Brain (organoid and tissue), 16 donors: ENCODE measurements at places on chromosomes 4 and X. TPM values are rescaled to one million over a fixed set of nuclear protein-coding genes. Genes with fewer than 3 reads are reported as not detected.

TKTL2 gene
- polyA plus RNA-seq: not detected

ATP8A1 gene
- polyA plus RNA-seq: 13.6 TPM

MAGEA2B gene
- polyA plus RNA-seq: 2.6 TPM

SPP1 gene
- polyA plus RNA-seq: 368 TPM

LIN54 gene
- polyA plus RNA-seq: 3.4 TPM

DCX gene
- polyA plus RNA-seq: 19.2 TPM

GRCh38 chr4:121072224-121073003, at the start of gene NDNF:
TSS of gene NDNF (minus strand) at chr4:121072535. CDS start at chr4:121045837, 26,698 bp downstream.
- DNase-seq: peak; percentile 78

DNA sequence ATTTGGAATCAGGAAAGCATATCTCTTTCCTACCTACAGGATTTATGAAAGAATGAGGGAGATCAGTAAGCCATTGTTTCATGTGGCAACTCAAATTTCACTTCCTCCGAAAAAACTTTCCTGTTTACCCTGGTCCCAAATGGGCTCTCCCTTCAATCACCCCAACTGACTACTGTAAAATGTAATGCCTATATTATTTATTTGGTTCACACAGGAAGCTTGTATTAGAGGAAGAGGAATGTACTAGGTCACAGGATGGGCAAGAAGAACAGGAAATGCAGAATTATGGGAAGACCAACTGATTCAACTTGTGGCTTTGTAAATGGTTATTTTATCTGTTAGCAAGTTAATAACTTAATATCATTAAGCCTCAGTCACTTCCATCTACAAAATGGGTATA, 23.1 kb downstream of the COL4A6 start:
- DNase-seq: no peak

DNA sequence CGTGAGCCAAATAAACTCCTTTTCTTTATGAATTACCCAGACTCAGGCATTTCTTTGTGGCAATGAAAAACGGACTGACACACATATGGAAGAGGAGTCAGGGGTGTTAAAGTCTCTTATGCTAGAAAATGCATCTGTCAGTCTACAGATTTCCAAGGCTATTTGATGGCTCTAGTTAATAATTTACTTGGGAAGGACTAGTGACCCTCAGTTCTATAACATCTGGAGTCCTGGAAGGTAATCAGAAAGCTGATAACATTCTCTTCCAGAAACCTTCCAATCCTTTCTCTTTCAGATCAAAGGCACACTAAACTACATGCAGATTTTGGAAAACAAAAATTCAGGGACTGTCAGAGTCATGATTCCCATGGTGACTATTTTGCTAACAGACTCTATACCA, 142.0 kb upstream of the TEX13D start:
- DNase-seq: no peak

GRCh38 chr4:133869486-133869885, 332.1 kb downstream of the PABPC4L start:
- DNase-seq: no peak

DNA sequence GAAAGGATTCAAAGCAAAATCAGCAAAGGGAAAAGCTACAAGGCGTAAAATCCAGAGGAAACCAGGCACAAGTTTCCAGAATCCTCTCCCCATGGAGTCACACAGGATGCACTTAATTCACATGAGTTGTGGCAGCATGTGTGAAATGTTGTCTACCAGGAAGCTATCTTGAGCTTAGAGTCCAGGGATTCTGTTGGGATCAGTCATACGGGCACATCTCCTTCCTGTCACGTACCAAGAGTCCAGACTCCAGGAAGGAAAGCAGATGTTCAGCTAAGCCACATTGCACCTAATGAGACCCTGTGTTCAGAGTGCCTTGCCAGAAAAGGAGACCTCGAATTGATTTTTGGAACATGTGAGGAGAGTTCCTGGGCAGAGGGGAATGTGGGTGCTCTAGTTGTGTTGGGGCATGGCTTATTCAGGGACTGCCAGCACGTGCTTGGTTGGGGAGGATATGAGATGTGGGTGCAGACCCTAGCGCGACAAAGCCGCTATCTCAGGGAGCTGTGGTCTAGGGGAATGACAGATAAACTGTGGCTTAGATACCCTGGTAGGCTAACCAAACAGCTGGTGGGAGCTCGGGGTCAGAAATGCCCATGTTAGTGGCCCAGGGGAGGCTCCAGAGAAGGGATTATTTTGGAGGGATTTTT, 70.0 kb downstream of the EVC start:
- DNase-seq: no peak

DNA sequence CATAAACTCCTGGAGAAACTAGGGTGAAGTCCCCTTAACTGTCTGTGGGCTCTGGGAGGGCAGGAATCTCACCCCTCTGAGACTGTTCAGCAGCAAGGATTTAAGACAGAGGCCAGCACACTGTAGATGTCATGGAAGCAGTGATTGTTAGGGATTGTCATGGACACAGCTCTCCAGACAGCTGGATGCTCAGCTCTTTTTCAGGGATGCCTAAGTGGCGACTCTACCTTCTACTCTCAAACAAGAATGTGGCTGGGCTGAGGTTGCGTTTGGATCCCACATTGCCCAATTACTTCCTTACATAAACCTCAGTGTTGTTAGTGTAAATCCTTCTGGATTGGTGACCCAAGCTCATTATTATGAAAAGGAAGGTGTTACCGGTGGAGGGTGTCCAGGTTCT, 291.9 kb upstream of the VCX3A start:
- no peak for DNase-seq

GRCh38 chr4:26496207-26496783, 6.0 kb upstream of the CCKAR start:
- DNase-seq: no peak

DNA sequence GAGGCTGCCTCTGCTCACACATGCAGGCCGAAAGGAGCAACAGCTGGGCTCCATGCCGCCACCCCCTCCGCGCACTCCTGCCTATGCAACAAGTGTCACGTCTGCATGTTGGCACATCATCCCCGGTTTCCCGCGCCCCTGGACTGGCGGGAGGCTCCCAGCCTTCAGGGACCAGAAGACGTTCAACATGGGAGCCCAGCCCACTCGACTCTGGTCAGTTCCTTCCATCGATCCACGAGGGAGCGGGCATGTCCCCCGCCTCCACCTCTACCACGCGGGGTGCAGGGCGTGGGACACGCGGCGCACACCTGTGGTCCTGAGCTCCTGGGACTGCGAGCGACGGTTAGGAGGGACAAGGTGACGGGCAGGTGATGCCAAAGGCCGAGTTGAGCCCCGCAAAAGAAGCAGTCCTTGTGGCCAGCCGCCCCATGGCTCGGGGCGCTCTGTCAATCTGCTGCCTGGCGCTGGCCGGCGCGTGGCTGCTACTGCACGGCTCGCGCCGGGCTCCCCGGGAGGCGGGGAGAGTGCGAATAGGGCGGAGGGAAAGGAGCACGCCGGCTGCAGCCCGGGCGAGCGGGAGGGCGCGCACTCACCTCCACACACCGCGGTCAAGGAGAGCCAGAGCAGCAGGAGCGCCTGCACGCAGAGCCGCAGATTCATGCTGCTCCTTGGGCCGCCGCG, 645 bp downstream of the APLN start:
- no peak for DNase-seq

- DNase-seq: no peak
These were observed 171.1 kb upstream of the ANKRD50 start for GRCh38 chr4:124883632-124884031.

- no peak for DNase-seq
These were observed 7.8 kb downstream of the PAPSS1 start for GRCh38 chr4:107712236-107712635.

DNA sequence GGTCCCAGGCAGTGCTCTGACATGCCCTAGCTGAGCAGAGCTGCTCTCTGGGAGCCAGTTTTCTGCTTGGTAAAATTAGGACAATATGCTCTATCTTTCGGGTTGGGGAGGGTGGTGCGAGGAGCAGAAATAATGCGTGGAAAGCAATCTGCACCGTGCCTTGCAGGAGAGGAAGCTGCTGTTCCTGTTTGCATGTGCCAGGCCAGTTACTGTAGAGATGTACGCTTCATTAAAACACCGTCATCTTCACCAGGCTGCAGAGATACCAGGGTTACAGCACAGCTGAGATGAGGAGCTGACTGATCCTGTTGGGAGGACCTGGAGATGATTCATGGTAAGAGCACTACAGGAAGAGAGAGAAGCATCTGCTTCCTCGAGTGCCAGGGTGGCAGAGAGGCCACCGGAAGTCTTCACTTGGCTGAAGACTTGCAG, 29.5 kb upstream of the IRF2 start:
- DNase-seq: peak; percentile 41

- no peak for DNase-seq
These were observed 171.4 kb downstream of the PPP1R2C start for GRCh38 chrX:42606591-42606990.

DNA sequence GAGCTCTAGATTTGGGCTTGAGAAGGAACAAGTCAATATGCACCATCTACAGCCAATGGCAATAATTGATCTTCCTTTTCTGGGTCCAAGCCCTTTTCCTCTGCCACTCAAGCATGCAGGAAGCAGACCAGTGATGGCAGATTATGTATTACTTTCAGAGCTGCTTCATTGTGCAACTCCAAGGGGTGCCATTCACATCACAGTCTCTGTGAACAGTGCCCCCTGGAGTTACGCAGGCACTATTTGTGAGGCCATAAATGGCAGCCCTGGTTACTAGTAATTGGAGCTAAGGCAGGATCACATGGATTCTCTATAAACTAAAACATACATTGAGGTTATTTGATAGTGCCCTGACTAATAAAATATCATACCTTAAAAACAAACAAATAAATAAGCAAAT, 313.4 kb upstream of the SLC7A11 start:
- DNase-seq: peak; percentile 5

DNA sequence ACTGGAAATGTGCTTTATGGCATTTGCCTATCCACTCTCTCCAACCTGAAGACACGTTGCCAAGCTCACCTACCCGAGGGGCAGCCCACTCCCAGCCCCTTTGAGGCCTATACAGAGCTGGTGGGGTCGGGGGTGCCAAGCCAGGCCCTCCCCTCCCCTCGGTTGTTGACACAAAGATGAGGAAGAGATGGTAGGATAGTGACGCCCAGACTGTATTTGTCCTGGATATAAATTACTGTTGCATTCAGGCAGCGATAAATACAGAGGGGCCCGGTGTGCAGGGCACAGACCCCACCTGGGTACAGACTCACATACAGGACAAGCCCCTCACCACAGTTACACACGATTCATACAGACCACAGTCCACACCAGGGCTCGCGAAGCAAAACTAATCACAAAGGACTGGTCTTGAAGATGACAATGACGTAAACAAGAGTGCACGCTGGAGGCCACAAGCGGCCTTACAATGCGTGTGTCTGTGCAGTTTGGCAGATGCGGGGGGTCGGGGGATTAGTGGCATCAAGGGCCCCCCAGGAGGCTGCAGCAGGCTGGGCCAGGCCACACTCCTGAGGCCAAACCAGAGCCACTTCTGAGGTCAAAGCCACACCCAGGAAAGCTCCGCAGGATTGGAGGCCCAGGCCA, 14.6 kb downstream of the DGKQ start:
- DNase-seq: no peak

- no peak for DNase-seq
These were observed 213.2 kb upstream of the UGT8 start for GRCh38 chr4:114385195-114385985.

DNA sequence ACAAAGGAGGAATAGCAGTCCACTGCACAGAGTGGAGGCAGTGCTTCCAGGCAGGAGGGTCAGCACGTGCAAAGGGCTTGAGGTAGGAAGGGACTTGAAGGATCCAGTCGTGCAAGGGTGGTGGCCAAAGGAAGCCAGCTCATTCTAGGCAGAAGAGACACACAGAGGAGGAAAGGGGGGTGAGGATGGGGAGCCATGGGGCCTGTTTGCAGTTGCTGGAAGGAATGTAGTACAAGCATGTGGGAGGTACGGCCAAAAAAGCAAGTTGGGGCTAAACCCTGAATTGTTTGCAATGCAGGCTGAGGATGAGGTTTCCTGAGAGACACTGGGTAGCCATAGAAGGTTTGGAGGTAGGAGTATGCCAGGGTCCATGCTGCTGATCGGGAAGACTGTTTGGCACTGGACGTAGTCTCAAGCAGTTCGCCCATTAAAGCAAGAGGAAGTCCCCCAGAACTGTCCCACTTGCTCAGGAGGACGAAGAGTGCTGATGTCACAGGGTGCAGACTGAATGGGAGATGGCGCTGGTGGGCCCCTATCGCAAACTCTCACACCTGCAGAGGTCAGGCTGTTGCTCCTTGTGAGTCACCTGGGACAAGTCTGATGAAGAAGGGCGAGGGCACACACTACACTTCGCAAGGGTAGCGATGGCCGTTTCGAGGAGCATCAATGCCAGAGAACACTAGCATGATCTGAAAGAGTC, 9.1 kb upstream of the MAN2B2 start:
- no peak for DNase-seq

GRCh38 chr4:143538979-143539669, 25.6 kb downstream of the SMARCA5 start:
- DNase-seq: no peak

GRCh38 chr4:5009796-5010195, 9.5 kb downstream of the CYTL1 start:
- no peak for DNase-seq

- DNase-seq: no peak
These were observed 55.1 kb downstream of the NAF1 start for GRCh38 chr4:163111588-163111987.

DNA sequence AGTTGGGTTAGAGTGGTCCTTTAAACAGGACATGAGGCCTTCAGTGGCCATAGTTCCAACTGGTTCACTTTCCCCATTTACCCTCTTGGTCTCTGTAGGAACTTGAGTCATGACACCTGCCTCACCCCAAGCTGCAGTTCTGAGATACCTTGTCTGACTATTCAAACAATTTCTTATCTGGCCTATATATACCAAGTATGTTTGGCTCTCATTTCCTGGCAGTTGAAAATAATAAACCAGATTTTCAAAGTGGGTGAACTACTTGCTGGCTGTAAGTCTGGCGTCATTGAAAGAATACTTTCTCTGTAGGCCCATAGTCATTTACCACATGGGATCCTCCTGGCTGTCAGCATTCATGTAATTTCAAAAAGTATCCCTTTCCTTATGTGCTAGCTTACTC, 228.8 kb downstream of the SHROOM3 start:
- DNase-seq: no peak

DNA sequence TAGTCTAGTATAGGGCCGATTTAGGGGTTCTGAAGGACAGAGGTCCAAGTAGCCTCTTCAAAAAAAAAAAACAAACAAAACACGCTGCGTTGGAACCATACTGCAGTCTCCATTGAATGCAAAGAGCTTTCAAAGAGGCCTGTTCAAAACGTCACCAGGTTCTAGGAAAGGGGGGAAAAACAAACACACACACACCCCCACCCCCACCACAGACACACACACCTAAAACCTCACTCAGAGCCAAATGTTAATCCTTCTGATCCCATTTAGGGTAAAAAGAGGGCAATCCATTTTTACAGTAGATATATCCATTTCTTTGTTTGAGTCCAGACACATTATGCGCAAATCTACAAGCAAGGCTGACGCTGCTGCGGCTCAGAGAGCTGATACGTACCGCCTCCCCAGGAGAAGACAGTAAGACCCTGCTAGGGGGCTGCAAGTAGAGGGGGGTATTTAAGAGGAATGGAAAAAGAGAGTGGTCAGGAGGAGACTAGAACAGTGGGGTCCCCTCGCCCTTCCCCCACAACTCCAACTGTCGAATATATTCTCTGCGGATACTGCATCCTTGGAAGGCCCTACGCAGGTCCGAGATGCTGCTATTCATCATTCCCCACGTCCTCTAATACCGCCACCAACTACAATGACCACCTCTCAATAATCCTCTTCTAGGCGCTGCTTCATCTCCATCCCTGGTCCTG, 1.3 kb downstream of the NKRF start:
- DNase-seq: peak; percentile 38

GRCh38 chrX:3757510-3758025, 44.1 kb upstream of the PRKX start:
- DNase-seq: no peak
